Left cardiac atrium (tissue), 4 donors: ENCODE measurements at places on chromosomes 11 and 22. TPM values are rescaled to one million over a fixed set of nuclear protein-coding genes. Genes with fewer than 3 reads are reported as not detected.
A peak's percentile ranks its signal among the peaks of the same experiment; 100 is the strongest.

GRCh38 chr22:39427751-39428596 is 28.4 kb downstream of the TAB1 start:
- DNase-seq: no peak

DNA sequence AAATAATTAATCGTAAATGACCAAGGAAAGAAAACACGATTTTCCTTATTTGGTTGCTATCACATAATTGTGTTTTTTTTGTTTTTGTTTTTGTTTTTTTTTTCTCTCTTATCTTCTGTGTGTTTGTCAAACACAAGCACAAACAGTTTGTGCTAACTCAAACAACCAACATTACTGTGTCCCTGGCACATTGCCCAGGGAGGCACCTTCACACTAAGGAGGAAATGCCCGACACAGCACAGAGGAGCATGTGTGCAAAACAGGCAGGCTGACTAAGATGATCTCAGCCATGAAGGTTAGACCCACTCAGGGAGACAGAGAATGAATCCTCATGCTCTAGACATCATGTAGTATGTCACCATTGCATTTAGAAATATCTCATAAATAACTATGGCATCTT is 130.1 kb downstream of the SOX6 start:
- peak; percentile 73 for DNase-seq

DNA sequence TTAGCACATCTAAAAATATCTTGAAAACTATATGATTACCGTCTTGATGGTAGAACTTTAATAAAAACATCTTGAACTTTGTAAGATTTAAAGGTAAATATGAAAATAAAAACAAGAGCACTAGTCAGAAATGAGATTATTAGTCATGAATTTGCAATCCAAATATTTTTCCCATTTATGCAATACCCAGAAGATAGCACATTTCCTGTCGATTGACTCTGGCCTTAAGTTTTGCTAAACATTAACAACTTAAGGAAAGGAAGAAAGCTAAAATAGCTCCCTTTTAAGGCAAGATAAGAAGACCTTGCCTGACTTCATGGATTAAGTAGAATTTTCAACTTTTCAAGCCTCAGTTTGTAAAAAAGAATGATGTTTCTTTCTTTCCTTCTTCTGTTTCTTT is 1374.7 kb upstream of the RAG2 start:
- DNase-seq: no peak

GRCh38 chr11:67352546-67353316 is 615 bp downstream of the POLD4 start:
- peak; percentile 64 for DNase-seq

Gene SMC1B
- total RNA-seq: not detected

Gene CNGA4
- total RNA-seq: not detected
